ENCODE measurements at places on chromosomes 2 and 18.

GRCh38 chr2:207045531-207045930, 106.2 kb downstream of the CPO start:
- no peak for DNase-seq

DNA sequence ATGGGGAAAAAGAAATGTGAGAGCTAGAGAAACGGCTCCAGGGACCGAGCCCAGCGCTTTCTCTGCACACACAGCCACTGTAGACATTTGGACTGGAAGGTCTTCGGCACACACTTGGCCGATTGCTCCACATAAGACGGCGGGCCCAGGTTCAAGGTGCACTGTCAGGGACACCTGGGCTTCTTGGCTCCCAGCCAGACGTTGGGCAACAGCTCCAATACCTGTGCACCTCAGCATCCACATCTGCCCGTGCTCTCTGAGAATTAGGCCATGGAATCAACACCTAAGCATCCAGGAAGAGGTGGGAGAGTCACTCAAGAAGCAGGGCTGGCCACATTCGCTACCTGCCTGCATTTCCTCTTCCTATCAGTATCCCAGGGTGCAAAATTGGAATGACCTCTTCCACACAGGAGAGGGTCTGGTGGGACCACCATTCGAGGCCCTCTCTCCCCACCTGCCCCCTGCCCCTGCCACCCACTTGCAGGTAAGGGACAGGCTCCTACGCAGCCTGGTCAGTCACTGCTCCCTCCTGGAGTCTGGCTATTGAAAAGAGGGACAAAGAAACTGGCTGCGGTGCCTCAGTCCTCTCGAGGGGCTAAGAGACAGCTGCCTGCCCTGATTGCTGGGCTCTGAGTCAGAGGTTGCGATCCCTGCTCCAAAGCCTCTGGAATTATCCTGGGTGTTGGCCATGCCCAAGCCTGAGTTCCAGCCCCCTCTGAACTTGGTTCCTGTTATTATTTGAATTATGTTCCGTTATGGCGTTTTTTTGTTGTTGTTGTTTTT, 40.1 kb upstream of the TAF1B start:
- no peak for DNase-seq

- DNase-seq = no peak
Measured at GRCh38 chr18:33957707-33958106, 267.0 kb downstream of the NOL4 start.

DNA sequence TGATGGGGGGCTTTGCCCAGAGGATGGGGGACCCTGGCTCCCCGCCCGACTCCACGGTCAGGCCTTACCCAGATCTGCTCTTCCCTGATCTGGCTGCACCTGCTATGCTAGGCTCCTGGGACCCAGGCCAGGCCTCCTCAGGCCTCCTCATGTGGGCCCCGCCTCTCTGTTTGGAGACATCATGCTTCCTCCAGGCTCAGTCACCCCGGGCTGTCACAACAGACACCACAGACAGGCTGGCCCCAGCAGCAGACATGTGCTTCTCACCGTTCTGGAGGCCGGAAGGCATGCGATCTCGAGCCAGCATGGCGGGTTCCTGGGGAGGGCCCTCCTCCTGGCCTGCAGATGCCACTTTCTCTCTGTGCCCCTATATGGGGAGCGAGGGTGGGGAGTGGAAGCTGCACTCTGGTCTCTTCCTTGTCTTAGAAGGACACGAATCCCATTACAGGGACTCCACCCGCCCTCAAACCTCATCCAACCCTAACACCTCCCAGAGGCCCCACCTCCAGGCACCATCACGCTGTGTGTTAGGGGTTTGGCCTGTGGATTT, 10.8 kb upstream of the NEU4 start:
- no peak for DNase-seq

DNA sequence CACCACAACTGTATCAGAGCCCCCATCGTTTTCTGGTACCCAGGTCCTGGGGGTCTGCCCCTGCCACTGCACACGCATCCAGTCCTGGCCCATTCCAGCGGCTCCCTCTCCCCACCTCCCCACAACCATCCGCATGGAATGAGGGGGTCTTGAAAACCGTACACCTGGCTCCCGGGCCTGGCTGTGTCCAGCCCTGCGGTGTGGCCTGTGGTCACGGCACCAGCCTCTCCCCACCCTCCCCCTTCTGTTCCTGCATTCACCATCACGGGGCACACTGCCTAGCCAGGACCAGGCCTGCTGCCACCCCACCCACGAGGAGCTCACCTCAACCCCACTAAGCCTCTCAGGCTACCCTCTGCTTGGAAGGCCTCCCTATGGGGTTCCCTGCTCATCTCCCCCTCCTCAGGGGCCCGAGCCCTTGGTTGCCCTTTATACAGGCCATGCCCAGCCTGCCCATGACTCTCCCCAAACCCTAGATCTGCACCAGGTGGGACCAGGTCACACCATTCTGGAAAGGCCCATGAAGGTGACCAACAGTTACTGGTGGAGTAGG, 11.4 kb downstream of the GPR35 start:
- DNase-seq = no peak

DNA sequence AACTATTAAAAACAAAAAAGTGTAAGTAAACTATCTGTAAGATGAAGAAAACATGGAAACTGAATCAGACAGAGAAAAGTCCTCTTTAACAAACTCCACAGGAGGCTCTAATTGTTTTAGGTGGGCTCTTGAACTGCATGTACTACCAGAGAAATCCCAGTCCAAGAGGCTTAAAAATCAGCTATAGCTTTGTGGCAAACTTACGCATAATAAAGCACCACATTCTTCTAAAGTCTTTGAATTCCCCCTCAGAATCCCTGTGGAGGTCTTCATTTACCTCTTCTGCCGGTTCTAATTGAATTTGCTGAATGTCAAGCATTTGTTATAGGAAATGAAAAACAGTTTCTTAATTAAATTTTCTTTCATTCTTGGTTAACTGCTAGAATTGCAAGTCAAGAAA, 40.8 kb downstream of the CHN1 start:
- no peak for DNase-seq

- DNase-seq = no peak
Measured at GRCh38 chr2:232865165-232865564, 4.9 kb upstream of the SNORC start.

DNA sequence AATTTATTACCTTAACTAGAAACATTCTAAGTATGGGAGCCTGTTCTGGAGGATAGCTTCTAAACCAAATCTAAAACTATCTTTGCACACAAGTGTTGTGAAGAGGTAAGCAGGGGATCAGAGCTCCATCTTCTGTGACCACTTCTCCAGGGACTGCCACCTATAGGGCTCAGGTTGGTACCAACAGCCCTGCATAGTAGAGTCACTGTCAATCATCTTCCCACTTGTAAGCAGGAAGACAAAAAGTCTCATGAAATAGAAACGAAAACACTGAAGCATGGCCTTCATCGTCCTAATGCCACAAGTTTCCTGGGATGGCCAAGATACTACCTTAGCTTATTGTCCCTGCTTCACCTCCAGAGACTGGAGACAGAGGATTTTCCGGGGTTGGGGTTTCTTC, 43.8 kb downstream of the KANSL3 start:
- no peak for DNase-seq

DNA sequence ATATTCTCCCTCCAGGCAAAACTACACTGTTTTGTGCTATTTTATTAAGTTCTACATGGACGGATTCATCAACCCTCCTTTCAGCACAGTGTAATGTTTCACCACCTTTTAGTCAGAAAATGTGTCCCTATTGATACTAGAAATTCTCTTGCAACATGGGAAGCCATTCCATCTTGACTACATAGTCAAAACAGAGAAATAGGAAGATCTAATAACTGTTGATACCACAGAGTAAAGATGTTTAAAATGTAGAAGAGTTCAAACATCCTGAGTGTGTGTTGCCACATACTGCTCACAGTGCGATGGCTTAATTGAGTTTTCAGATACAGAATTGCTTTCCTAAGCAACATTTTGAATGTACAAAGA, 492.2 kb upstream of the RAB12 start:
- DNase-seq = no peak

- no peak for DNase-seq
Measured at GRCh38 chr2:64394153-64394552, 59.8 kb upstream of the LGALSL start.

DNA sequence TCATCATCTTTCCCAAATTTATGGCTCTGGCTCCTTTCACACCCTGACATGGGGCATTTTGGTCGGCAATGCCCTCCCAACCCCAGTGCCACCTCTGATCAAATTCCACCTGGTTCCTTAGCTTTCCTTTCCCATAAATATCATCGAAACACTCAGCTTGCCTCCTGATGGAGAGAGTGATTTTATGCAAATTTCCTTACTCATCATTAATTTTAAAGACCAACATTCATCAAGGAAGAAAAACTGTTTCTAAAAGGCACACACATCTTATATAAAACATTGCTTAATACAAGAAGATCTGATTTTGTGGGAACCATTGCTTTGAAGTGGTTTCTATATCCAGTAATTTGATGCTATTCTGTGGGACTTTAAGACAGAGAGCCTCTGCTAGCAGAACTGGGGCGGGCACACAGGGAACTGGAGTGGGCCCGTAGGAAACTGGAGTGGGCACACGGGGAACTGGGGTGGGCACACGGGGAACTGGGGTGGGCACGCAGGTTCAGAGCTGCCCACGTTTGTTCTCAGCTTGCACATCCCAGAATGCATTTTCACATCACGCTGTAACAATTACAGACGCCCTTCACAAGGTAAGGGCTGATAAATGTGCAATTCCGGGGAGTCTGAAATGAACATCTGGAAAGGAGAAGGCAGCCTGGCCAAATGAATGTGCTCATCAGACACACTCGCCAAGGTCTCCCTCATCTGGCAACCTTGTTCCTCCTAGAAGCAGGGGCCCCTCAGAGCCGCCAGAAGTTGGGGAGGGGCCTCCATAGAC, 174.2 kb downstream of the RTP5 start:
- DNase-seq = no peak

DNA sequence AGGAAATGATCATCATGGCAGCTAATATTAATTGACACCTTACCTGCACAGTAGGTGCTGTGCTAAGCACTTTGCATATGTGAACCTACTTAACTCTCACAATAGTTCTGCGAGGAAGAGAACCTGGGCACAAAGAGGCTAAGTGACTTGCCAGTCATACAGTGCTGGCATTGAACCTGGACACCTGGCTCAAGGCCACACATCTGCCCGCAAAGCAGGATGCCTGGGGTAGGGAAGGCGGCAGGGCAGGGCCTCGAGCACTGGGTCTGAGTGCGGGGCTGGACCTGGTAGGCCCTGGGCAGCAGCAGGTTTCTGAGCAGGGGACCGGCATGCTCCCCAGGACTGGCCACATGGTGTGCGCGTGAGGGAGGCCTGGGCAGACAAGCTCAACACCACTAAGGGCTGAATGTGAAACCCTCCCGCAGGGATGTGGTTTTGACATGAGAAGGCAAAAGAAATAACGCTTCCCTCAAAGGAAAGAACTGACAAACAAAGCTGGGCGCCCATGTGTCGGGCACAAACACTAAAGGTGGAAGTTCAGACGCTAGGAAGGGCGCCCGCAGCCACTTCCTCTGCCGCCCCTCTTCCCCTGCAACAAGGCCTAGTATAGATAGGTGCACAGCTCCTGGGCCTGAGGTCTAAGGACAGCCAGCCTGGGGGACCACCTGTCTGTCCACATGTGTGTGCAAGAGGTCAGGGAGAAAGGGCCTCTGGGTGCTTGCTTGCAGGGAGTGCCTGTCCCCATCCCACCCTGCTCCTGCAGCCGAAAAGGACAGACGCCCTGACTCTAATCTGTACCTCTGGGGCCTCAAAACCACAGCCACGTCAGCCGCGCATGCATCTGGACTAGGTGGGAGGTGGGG, 92.5 kb downstream of the ZFP36L2 start:
- DNase-seq = no peak

DNA sequence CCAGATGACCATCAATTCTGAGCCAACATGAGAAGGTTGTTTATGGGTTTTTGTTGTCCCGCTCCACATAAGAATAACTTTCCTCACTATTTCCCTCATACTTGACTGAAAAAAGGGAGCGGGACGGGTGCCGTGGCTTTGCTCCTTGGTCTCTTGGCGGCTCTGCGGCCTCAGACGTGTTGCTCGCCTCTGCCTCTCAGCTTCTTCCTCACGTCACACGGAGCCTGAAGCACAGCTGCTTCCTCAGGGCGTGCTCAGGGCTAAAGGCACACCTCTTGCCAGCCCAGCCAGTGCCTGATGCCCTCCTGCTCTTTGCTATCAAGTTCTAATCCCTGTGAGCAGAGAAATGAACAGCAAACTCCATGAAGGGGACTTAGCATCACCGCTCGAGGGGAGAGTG, 17.9 kb upstream of the ID2 start:
- no peak for DNase-seq

DNA sequence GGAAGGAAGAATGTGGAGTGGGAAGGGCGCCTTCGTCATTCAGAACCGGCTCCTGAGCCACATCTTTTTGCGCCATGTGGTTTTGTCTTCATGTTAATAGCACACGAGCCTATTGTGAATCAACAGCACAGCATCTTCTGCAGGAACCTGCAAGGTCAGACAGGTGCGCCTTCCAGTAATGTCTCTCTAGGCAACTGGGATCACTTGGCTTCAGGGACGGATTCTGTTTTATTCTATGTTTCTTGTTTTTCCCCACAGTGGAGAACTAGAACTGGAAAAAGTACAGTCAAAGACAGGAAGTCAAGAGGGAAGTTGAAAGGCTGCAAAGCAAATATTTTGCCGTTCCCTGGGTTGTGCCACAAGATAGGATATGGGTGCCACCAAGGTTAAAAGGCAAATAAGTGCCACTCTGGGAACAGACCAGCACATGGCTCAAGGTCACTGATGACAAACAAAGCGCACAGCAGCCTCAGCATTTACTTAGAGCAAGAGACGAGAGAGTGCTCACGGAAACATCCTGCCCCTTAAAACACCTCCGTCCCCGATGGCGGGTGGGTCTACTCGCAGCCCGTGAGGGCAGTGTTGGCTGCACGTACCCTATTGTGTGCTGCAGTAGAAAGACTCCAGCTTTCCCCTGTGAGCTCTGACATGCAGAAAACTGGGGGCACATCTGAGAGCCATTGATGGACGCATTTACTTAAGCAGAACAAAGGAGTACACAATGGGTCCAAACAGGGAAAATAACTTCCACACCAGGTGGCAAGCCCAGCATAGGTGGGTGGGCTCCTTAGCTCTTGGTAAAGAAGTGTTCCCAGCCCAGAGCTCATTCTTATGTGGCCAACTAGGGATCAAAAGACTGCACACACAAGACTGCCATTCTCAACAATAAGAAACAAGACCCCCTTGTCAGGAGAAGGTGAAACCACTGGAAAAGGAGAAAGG, 107.2 kb upstream of the PARD3B start:
- DNase-seq = no peak

Data from NCI-H524 treated with DMSO at 0.1 percent for 48 hours (cell line).